ENCODE measurements at places on chromosomes 12 and 14.

GRCh38 chr12:109581856-109582255 lies 8.3 kb downstream of the MVK start:
- DNase-seq, result no peak

GRCh38 chr14:73173092-73173735 lies 36.9 kb downstream of the PSEN1 start:
- DNase-seq, result no peak

DNA sequence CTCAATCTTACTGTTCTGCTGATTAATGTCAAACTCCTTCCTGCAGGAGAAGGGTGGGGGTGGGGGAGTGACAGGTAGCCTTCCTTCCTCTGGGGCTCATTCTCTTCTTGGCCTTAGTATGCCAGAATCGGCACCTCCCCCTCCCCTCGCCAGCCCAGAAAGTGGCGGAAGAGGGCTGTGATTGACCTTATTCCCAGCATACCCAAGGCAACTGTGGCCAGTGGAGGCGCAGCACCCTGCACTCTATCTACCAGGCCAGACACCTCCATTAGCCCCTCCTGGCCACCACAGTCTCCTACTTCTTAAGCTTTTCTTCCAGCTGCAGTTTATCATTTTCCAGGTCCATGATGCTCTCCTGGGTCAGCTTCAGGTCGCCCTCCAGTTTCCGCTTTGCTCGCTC lies 15.5 kb downstream of the MYH6 start:
- DNase-seq, result no peak

GRCh38 chr14:75978249-75978731 lies 3.5 kb downstream of the TGFB3 start:
- no peak for DNase-seq
